ENCODE measurements at places on chromosomes 2 and 18.
A peak's percentile ranks its signal among the peaks of the same experiment; 100 is the strongest.

- DNase-seq = no peak
These were observed 63.7 kb downstream of the SLC8A1 start for GRCh38 chr2:40388161-40388560.

GRCh38 chr2:85377083-85377482 lies 22.5 kb downstream of the ELMOD3 start:
- DNase-seq = no peak

DNA sequence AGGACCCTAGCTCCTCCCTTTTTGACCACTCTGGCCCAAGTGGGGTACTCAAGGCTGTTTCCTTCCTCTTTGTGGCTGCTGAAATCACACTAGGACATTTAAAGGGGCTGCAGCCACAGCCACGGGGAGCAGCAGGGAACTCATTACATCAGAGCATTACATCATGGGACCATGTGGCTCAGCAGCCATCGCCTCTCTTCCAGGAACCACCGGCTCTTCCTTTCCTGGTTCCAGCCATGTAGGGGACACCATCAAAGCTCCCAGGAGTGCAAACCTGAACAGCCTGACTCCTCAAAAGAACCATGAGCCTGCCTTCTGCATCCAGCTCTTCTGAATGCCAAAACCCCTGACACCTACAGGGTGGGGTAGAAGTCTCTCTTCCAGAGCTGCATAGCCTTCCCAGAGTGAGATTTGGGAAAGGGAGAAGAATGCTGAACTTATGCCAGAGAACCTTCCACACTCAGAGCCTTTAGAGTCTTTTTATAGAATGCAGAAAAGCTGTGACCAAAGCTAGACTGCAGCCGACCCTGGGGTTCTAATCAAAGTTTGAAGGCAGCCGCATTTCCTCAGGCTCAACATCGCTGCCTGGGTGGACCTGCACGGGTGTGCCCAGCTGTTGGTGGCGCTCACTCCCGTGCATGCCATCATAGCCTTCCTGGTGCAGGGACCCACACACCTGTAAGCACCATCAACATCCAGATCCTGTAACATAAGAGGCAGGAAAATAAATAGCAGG lies 121.7 kb downstream of the KLHL29 start:
- DNase-seq = no peak

DNA sequence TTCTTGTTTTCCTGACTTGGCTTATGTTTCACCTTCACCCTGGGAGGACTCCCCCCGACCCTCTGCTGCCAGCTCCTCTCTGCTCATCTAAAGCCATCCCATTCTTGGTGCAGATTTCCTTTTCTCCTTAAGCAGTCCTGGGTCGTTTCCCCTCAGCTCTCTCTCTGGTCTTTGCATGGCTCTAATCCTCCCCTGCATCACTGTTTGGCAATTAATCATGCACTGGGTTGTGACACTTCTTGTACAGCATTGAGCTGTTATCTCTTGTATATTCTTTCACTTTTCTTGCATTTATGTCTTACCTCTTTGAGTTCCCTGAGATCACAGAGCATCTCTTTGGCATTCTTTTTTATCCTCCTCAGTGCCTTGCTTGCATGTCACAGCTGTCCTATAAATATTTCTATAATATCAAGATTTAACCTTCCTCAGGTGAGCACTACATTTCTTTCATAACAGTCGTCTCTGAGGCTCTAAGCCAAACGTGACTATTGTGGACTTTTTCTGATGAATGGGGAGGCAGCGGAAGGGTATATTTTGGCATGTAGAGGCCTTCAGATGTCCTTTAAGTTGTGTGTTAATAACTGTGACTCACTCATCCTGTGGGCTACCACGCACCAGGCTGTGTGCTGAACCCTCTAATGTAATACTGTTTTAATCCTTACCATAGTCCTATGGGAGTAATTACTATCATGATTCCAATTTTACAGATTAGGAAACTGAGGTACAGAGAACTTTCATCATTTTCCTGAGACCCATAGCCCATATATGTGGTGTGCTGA lies 507.5 kb downstream of the SLC4A3 start:
- DNase-seq = no peak

GRCh38 chr2:24469148-24469650 lies 21.9 kb upstream of the NCOA1 start:
- DNase-seq = no peak

- no peak for DNase-seq
These were observed 846.9 kb upstream of the ACVR2A start for GRCh38 chr2:146997945-146998344.

DNA sequence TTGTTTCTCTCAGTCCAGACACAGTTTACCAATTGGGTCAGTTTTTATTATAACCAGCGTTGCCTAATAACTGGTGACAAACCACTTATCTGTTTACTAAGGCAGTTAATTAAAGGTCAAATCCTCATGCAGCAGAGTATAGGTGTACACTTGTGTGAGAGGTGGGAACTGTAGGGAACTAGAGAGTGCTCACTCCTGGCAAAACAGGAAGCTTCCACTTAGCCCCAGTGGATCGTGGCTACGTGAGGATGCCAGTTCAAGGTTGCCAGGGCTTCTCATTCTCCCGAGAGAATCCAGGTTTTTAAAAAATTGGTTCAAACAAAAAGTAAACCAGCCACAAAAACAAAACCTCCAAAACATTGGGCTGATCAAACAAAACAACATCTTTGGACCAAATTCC lies 8.1 kb downstream of the CYBRD1 start:
- DNase-seq = no peak

- no peak for DNase-seq
These were observed 321.6 kb upstream of the RND3 start for GRCh38 chr2:150809103-150809502.

- DNase-seq = no peak
These were observed 1.8 kb downstream of the RETREG2 start for GRCh38 chr2:219179601-219180465.

GRCh38 chr2:219675221-219675620 lies 47.8 kb downstream of the SLC4A3 start:
- no peak for DNase-seq

DNA sequence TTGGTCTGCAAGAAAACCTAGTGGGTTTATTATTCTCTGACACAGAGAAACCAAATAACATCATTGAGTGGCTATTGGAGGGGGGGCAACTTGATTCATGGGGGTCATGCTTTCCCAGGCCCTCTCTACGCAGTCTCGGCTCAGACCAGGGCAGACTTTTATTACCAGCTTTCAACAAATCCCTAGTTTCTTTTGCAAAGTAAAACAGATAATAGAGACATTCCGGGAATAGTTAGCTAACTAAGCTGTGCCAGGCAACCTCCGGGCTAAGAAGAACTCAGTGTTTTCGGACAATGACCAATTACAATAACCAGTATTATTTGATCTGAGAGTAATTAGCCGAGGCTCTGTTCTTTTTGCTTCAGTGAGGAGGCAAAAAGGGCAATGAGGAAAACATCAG lies 66.3 kb downstream of the CDK15 start:
- DNase-seq = no peak

DNA sequence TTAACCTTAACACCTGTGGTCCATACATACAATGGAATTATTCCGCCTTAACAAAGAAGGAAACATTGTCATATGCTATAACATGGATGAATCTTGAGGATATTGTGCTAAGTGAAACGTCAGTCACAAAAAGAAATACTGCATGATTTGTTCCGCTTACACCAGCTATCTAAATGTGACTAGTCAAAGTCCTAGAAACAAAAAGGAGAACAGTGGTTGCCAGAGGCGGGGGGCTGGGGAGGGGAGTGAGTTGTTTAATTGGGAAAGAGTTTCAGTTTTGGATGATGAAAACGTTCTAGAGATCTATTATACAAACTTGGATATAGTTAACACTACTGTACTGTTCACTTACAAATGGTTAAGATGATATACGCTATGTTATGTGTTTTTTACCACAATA lies 72.0 kb downstream of the SPRED2 start:
- DNase-seq = no peak

- no peak for DNase-seq
These were observed 1036.7 kb upstream of the CELF4 start for GRCh38 chr18:38602341-38602740.

GRCh38 chr2:16109368-16109820 lies 169.0 kb downstream of the MYCN start:
- no peak for DNase-seq

DNA sequence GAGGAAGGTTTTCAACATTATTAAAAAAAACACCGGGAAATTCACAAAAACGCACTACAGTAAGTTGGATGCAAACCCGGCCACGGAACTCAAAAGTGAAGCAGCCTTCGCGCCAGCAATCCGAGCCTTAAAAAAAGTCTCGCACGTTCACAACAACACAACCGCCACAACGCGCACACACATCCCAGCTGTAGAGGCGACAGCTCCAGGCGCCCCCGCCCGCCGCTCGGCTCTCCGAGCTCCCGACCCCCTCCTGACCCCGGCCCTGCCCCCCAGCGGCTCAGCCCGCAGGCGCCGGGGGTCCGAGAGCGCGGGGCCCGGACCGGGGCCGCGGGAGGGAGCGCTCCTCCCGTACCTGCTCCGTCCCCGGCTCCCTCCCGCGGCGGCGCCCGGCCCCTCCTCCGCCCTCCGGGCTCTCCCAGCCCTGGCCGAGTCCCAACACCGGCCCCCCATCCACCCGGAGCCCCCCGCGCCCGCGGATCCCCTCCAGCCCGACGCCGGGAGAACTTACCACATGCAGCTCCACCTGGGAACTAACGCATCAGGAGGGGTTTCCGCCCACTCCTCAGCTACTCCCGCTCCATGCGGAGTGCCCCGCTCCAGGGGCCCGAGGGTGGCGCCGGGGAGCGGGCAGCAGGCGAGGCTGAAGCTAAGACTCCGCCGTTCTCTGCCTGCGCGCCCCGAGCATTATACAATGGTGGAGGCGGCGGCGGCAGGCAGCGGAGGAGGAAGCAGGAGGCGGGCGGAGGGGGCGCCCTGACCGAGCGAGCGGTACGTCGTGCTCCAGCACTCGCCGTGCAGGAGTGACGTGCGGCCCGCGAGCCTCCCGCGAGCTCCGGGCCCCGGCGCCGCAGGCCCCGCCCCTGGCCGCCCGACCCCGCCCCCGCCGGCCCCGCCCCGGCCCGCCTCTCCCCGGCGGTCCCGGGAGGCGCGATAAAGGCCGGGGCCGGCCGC lies at the start of gene SERTAD2:
Gene SERTAD2 (minus strand): TSS at position 805 of the 954 bp plus-strand sequence. CDS start 17,042 bp downstream, outside the sequence.
- peak; percentile 87 for DNase-seq

DNA sequence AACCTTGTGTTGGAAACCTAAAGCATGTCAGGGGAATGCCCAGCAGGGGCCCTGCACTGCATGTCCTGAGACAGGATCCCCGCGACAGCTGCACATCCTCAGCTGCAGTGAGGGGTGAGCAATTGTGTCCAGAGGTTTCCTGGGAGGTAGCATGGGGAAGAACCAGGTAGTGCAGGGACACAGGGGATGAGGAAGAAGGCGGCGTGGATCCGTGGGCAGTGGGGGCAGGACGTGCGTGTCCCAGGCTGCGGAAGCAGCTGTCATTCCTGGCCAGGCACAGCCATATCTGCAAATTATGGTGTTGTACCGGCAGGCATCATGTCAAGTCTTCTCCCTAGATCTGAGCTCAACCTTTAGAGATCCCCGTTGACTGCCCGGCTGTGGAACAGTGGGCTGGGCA lies 238.2 kb upstream of the MYT1L start:
- no peak for DNase-seq

- no peak for DNase-seq
These were observed 58.1 kb downstream of the IL1R2 start for GRCh38 chr2:102049756-102050443.

DNA sequence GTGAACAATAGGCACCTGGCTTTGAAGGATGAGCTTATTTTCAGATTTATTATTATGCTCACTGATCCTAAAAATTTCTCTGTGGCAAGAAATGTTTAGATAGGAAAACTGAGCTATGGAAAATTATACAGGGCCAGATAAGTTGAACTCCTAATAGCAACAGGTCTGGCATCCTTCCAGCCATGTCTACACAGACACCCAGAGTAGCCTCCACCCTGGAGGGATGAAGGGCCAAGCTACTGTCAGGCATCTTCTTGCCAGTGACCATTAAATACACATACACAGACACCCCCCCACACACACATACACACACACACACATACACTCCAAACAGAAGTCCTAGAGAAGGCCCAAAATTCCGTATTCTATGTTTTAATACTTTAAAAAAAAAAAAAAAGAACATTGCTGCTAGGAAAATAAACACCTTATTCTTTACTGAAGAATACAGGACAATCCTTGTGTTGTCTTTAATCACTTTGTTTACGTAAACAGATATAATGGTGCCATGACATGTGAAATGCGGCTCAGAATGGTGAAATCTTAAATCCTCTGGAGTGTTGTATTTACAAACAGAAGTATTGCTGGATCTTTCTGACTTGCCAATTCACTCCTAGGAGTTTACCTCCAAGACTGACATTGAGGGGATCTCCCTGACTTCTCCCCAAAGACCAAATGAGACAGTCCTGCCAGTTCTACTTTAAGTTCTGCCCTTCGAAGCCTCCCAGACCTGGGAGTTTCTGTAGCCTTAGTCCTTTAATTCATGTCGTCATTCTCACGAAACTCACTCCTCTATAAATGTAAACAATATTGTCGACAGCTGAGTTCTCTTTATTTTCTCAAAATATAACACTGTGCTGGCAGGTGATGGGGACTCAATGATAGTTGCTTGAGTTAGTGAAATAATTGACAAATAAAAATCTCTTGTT lies 163.1 kb downstream of the ANTXR1 start:
- DNase-seq = no peak

Data from fibroblast of skin of back (primary cell).